Effector CD4-positive, alpha-beta T cell (primary cell): ENCODE measurements at places on chromosomes 5 and 9.

DNA sequence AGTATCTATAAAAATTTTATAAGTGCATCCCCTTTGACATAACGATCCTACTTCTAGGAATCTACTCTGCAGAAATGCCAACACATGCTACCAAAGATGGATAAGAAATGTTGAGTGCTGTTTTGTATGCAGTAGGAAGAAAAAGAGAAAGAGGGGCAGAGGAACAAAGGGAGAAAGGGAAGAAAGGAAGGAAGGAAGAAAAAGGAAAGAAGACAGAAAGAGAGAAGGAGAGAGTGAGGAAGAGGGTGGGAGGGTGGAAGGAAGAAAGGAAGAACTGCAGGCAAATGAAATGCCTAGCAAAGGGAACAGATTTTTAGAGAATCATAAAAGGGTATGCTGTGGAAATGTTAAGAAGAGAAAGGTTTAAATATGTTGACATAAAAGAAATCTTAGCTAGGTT, 48.5 kb upstream of the ALDOB start:
- DNase-seq: no peak

DNA sequence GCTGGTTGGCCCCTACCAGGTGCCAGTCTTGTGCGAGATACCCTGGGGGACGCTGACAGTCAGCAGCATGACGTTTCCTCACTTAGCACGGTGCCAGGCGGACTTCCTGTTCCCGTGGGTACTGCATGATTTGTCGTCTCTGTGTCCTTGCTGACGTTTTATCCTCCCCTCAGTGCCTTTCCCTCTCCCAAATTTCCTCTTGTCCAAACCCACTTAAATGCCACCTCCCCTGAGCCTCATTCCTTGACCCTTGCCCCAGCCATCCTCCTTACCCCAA, 60.6 kb upstream of the SAP30L start:
- no peak for DNase-seq

- DNase-seq: no peak
Observed at GRCh38 chr5:36576721-36577120, 29.7 kb upstream of the SLC1A3 start.

DNA sequence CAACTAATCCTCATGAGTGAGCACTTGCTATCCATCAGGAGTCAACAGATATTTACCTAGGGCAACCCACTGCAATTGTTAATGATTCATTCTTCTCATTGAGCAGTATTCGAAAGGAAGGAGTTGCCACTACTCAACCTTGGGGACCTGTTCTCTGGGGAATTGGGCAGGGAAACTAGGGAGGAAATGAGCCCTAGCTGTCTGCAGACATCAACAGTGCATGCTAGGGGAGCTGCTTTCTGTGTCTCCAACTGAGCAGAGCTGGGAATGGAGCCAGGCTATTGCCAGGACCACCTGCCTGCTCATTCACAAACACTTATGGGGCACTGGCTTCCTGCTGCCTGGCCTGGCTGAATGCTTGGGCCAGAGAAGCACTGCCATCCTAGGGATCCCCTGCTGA, 183.4 kb downstream of the TMEM38B start:
- DNase-seq: no peak

DNA sequence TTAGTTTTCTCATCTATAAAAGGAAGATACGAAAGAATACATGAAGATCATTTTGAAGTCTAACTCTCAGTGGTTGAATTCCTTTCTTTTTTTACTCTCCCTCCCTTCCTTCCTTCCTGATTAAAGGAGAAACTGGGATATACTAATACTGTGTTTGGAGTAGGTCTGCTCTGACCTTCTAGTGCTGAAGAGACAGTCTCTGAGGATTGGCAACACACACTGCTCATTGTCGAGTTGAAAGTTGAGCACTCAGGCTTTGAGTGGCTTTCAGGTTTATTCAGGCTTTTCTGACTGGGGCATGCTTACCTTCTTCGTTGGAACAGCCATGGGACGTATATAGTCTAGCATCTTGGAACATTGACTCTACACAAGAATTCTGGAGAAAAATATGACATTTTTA, 86.9 kb upstream of the RPS23 start:
- DNase-seq: no peak

- DNase-seq: no peak
Observed at GRCh38 chr9:30349526-30350513, 2034.6 kb upstream of the ACO1 start.

DNA sequence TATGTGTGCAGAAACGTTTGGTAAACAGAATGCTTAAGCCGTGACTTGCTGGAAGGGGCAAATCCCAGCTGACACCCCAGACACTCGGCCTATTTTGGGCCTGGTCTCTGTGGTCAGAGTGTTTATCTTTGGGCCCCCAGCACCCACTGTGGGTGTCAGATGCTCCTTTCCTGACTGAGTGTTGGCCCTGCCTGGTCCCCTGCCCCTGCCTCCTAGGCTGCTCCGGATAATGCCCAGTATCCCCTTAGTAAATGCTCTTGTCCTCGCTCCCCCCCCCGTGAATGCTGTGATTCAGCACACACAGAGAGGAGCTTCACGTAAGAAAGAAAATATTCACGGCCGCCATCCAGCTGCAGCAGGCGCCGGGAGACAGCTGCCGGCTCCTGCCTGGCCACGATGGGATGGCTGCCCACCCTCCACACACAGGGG, 11.3 kb upstream of the ANGPTL2 start:
- DNase-seq: no peak

DNA sequence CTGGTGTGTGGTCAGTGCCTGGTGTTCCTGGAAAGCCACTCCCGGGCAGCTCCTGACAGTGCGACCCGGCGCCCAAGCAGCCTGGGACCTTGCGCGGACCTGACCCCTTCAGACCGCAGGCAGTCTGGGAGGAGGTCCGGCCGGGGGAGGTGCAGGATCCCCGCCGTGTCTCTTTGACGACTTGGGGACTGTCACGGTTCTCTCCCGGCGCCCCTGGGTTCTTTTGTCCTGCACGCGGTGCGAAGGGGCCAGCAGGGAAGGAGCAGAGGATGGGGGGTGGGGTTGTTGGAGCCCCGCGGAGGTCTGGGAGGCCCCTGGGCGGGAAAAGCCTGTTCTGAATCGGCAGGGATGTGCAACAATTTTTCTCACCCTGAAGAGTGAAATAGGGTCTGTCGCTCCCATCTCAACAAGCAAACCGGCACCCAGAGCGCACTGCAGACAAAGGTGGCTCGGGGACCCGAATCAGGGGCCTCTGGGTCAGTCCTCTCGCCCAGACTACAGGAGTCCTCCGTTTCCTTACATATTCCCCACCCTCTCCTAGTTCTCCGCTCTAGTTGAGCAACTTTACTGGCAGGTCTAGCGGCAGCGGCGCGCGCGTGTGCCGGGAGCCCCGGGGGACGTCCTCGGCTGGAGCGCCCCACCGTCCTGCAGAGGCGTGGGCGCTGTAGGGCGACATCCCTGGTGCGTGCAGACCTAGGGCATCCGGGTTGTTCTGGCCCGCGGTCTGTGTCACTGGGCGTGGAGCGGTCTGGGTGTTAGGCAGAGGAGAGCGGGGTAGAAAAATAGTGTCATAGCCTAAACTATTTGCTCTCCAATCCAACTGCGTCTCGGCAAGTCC, 1.2 kb downstream of the VCAN start:
- DNase-seq: no peak

- DNase-seq: no peak
Observed at GRCh38 chr5:89228355-89228754, 345.4 kb upstream of the MEF2C start.

DNA sequence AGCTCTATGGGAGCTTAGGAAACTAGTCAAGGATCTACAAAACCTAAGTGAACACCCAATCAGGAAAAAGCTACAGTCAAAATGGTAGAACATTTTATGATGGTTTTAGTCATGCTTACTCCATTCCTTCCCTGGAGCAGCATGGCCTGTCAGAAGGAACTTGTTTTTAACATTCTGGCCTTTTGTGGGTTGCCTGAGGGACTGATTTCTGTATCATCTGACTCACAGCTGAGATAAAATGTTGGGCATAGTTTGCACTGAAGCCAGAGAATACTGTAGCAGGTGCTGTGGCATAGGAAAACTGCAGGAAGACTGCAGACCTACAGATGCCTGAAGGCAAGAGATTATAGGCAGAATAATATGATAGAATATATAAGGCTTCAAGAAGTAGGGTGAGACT, 719.6 kb upstream of the GRAMD2B start:
- DNase-seq: no peak

- no peak for DNase-seq
Observed at GRCh38 chr9:70222354-70222753, 36.4 kb upstream of the SMC5 start.
